Stimulated activated CD4-positive, alpha-beta T cell treated with anti-CD3 and anti-CD28 coated beads, Interleukin-15, amount 100 ng/mL, for 1 hour (primary cell): ENCODE measurements at places on chromosomes 3 and 15.
A peak's percentile ranks its signal among the peaks of the same experiment; 100 is the strongest.

DNA sequence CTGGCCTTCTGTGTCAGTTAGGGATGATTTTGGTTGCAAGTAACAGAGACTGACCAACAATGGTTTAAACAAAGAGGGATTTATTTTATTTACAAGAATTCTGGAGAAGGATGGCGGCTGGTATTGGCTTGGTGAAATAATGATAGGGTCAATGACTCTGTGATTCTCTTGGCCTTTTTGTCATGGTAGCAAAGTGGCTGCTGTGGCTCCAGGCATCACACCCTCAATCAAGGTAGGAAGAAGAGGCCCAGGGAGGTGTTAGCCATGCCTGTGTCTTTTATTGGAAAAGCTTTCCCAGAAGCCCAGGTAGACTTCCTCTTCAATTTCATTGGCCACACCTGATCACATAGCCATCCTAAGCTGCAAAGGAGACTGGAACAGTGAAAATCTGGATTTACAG is 13.1 kb downstream of the FAM107A start:
- DNase-seq: no peak

GRCh38 chr15:25700916-25701315 is 162.2 kb downstream of the ATP10A start:
- DNase-seq: no peak

DNA sequence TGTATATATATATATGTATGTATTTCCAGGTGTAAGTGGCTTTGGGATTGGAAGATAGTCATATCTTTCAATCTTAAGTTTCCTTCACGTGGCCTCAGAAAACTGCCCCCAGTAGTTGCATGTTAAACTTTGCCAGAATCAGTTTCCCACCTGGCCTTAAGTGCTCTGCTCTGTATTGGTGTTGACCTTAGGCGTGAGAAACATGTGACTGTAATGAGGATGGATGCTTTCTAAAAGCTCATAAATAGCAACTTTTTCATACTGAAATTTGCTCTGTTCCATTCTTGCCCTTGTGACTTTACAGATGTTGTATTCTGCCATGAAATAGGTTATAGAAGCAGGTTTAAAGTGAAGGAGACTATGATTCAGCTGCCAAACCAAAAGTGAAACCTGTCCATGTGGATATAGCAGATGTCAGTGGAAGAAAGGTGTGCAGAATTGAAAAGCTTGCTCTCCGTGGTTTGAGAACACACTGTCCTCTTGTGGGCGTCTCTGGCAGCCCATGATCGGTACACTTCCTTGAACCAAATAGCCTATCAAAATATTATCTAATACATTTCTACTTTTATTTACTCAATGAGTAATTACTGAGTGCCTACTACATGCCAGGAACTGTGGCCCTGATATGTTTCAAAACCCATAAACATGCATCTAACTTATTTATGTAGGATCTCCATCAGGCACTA is 15.8 kb downstream of the SCG5 start:
- DNase-seq: no peak

GRCh38 chr3:42773409-42773751 is 327 bp upstream of the CCDC13 start:
- no peak for DNase-seq

GRCh38 chr15:95016511-95017229 is 785.3 kb downstream of the MCTP2 start:
- DNase-seq: no peak

DNA sequence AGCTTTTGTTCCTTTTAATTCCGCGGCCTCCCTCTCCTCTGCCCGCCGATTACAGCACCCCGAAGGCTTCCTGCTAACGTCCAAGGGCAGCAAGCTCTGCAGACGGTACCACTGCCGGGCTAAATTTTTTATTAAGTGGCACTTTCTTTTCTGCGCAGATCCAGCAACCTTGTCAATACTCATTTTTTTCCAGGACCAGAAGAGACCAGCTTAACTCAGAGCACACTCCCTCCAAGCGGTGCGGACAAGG is 542 bp upstream of the MEIS2 start:
- DNase-seq: no peak

DNA sequence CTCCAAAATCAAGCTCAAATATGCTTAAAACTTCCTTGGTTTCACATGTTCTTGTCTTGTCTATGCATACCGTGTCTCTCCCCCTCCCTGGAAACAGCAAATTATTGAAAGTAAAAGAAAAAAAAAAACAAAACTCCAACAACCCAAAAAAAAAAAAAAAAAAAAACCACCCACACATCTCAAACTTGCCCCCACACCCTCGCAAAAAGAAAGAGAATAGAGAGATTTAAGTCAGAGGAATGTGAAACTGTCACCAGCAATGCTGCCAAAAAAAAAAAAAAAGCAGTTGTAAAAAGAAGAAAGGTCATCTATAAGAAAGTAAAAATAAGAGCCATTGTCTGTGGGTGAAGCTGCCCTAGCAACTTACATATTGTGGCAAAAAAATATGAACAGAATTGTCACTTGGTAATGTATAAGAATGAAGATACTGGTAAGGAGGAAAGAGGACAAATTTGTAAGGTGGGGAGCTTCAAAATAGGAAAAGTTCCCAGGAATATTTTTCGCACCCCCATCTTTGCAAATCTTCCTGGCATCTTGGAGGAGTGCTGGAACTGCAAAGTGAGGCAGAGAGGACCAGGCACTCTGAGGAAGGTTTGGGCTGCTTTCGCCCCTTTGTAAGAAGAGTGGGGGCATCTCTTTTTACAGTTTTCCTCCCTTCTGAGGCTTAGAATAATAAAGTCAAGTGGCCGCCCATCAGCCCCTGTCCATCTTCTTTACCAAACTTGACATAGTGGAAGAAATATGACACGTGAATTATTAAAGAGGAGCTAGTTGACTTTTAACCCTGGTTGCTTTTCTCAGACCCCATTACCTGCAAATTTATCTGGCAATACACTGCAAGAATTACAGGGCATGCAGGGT is 81.8 kb downstream of the NR2F2 start:
- DNase-seq: no peak

DNA sequence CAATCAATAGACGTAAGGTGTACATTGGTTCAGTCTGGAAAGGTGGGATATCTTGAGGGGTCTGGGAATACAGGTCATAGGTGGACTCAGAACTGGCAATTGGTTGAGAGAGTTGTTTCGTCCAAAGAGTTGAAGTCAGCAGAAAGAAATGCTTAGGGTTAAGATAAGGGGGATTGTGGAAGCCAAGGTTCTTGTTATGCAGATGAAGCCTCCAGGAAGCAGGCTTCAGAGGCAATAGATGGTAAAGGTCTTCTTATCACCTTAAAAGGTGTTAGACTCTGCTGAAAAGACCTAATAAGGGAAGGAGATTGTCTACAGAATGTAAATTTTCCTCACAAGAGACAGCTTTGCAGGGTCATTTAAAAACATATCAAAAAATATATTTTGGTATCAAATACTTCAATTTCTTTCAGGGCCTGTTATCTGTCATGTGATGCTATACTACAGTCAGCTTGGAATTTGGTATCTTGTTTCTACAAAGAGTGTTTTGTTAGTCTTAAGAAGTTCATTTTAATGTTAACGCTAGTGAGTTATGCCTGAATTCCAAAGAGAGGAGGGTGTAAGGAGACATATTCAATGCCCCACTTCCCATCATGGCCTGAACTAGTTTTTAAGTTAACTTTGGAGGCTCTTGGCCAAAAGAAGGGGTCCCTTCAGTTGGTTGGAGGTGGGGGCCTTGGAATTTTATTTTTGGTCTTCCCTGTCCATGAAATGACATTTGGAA is 378.2 kb upstream of the ROBO2 start:
- DNase-seq: no peak

DNA sequence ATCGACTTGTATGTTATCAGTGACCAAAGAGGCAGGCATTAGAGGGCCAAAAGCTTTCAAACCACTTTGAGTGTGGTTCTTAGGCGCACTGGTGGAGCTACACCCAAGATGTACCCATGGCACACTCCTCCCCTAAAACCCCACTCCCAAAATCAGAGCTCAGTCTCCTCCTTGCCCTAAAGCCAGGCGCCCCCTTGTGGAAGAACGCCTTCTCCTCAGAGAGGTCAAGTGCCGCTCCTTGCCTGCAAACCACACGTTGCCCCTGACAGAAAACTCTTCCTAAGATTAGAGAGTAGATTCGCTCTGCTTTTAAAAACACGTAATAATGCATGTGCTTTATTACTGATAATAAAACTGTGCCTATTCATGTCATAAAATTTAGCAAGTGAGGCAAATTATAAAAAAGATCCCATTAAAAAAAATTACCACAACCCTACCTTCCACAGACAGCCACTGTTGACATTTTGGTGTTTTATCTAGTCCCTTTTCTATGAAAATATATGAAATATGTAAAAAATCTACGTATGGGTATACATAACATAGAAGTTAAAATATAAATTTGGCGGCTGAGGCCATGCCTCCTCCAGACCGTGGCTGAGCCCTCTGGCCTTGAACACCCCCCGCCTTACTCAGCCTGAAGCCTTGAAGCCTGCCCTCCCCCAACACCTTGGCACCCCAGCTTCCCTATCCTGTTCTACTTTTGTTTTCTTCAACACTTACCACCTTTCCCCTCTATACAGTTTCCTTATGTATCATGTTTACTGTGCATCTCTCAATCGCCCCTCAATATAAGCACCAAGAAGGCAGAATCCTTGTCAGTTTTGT is 33.5 kb downstream of the BCL2L10 start:
- DNase-seq: peak; percentile 73

DNA sequence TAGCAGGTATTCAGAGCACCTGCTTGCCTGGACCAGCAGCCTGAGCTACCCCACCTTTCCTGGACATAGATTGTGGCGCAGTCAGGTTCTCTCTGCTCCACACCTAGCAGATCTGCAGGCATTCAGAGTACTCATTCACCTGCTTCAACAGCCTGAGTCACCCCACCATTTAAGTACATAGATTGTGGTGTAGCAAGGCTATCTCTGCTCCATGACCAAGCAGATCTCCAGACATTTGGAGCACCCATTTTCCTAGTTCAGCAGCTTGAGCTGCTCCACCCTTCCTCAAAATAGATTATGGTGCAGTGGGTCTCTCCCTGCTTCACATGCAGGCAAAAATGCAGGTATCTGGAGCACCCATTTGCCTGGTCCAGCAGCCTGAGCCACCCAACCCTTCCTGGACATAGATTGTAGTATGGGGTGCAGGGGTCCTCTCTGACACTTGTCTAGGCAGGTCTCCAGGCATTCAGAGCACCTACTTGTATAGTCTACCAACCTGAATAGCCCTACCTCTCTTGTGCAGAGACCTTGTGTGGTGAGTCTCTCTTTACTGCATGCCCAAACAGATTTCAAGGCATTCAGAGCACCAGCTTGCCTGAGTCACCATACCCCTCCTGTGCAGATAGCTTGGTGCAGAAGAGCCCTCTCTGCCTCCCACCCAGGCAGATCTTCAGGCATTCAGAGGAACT is 466.0 kb upstream of the THBS1 start:
- no peak for DNase-seq

DNA sequence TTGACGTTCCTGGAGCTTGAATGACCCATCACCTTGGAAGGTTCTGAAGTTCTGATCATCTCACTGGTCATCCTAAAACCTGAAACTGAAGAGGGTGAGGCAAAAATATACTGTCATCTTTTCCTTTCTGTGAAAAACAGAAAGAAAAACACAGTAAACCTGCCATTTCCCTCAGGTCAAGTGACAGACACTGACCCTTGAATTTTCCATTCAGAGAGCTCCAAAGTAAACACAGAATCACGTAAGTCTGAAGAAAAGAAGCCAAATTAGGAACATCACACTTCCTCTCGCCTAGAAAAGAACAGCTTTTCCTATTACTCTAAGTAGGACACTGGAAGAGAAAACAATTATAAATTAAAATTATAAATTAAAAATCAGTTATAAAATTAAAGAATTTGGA is 78.7 kb upstream of the TGFBR2 start:
- no peak for DNase-seq

DNA sequence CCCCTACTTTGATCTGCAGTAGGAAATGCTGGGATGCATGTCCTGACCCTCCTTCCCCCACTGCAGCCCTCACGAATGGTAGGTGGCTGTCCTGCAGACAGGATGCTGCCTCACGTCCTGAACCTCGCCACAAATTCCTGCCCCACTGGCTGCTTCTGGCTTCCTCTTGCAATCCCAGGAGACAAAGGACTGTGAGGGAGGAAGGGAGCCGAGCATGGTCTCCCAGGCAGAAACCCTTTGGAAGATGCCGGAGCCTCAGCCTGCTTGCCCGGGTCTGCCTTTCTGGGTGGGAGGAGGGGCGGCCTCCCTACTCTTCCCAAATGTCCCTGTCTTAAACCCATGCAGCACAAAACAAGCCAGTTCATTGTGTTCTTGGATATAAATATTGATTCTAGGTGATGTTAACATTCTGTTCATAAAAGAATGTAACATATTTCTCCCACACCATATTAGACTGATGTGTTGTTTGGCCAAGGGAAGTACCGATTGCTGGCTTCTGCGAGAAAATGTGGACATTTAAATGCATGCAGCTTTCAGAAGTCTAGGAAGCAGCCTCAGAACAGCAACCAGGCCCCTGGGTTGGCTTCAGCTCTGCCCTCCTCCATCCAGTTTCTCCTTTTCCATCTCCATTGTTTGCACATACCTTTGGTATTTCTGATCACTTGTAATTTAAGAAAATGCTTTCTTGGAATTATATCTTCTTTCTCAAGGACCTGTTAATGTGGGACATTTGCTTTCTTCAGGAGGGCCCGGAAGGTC is 75.3 kb downstream of the HMG20A start:
- no peak for DNase-seq

GRCh38 chr3:124514683-124515082 is 215.6 kb upstream of the UMPS start:
- no peak for DNase-seq

- no peak for DNase-seq
Measured at GRCh38 chr15:39083213-39083612, 497.7 kb upstream of the THBS1 start.

GRCh38 chr3:57053122-57053521 is 7.3 kb upstream of the SPATA12 start:
- DNase-seq: no peak

- no peak for DNase-seq
Measured at GRCh38 chr3:32511005-32511404, 8.4 kb upstream of the CMTM6 start.

DNA sequence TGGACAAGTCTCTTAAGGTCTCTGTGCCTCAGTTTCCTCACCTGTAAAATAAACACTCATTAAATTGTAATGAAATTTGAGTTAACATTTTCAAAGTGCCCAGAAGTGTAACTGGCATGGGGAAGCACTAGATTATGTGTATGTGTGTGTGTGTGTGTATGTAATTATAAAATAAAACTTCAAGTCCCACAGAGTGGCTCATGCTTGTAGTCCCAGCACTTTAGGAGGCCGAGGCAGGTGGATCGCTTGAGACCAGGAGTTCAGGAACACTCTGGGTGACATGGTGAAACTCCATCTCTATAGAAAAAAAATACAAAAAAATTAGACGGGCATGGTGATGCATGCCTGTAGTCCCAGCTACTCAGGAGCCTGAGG is 403.4 kb downstream of the IL5RA start:
- no peak for DNase-seq

- DNase-seq: no peak
Measured at GRCh38 chr15:62791694-62792093, 250.9 kb upstream of the TPM1 start.

GRCh38 chr3:161389445-161390035 is 18.2 kb upstream of the SPTSSB start:
- DNase-seq: no peak

- DNase-seq: no peak
Measured at GRCh38 chr15:64807751-64808222, 17.7 kb downstream of the PIF1 start.
